Naive B cell (primary cell): ENCODE measurements at places on chromosomes 6 and 20. TPM values are rescaled to one million over a fixed set of nuclear protein-coding genes. Genes with fewer than 3 reads are reported as not detected.

DNA sequence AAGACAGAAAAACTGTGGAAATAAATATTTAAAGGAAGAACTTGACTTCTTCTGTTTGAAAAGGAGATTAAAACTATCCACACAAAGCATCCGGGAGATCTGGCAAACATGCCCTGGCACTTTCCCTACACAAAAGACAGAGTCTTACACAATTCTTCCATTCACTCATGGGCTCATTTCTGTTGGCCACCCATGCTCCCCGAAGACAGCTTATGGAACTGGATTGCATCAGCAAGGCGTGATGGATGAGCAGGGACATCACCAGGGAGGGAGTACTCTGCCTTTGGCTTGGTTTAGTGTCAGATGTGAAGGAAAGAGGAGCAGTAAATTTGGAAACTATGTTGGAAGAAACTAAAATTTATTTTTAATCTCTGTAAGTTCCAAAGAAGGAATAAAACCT lies 379.3 kb downstream of the CD109 start:
- no peak for DNase-seq

DNA sequence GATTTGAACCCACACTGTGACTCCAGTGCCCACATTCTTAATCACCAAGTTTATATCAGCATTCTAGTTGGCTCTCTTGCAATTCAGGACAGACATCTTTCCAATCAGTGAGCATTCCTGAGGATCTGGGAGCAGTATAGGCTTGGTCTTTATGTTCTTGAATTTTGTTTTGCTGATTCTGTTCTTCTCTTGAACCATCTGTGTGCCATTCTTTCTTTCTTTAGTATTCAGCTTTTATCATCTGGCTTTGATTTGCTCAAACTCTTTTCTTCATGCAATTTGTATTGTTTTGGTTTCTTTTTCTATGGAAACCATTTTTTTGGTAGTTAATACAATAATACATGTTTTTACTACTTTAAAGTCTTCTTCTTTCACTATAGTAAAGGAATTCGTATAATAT lies 162.4 kb downstream of the CD109 start:
- no peak for DNase-seq

DNA sequence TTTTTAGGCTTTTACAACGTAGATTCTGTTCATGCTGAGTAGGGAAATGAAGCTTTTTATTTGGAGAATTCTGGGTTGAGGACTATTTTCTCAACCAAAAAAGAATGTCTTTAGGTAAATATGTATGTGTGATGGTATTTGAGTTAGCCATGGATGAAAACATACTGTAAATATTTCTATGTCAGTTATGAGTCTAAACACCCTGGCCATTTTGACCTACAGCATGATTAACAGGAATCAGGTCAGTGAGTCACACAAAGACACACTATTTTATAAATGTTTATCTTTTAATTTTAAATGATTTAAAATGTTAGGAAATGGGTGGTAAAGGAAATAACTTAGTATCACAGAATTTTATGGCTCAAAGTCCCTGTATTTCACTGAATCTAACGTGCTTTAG lies 851.7 kb upstream of the MAP3K7 start:
- DNase-seq: no peak

MCHR2 gene
- not detected for polyA plus RNA-seq

HLA-DMA gene
- 1,101 TPM for polyA plus RNA-seq

- no peak for DNase-seq
Observed at GRCh38 chr20:33828326-33828844, 17.2 kb downstream of the CHMP4B start.

DNA sequence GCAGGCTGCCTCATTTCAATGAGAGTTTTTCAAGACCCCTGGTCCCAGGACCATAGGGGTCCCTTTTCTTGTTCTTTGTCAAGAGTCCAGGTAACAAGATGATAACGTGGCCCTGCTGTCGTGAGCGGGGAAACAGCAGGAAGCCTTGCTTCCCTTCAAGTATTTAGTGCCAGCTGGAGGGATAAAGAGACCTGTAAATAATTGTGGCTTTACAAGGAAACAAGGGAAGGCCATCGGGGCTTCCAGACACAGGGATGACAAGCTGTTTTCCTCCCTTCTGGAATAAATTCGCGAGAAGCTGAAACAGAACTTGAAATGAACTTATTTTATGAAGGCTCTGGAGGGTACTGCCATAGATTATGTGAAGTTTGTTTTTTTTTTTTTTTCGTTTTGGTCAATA lies 163.2 kb downstream of the SYNDIG1 start:
- DNase-seq: no peak

DEFB124 gene
- not detected for polyA plus RNA-seq

GRCh38 chr6:15303162-15303919 lies 57.5 kb downstream of the JARID2 start:
- DNase-seq: no peak

IMPG1 gene
- polyA plus RNA-seq: not detected

TMC2 gene
- not detected for polyA plus RNA-seq

DNA sequence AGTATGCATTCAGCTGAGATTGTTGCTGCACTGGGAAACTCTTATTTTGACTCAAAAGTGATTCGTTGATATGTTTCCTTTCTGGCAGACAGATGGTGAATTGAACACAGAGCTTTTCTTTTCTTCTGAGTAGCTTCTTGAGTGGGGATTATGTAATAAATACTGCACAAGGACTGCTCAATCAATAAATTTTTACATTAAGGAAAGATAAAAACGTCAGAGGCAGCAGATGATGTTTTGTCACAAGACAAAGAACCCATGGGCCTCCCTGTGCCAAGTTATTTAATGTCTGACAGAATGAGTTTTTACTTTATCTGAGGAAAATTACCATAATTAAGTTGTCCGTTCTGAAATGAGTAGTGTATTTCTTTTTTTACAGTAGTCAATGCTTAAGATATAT lies 460.3 kb downstream of the UTRN start:
- no peak for DNase-seq

- no peak for DNase-seq
Observed at GRCh38 chr20:25551413-25552215, 33.7 kb downstream of the NINL start.

- DNase-seq: no peak
Observed at GRCh38 chr6:147559006-147559405, 50.5 kb downstream of the SAMD5 start.

HSPA12B gene
- not detected for polyA plus RNA-seq

GRCh38 chr6:18507018-18507415 lies 119.9 kb downstream of the RNF144B start:
- DNase-seq: no peak

GPR31 gene
- not detected for polyA plus RNA-seq

PGC gene
- polyA plus RNA-seq: not detected

- DNase-seq: no peak
Observed at GRCh38 chr6:39048481-39049399, at the start of gene GLP1R. Gene GLP1R, plus strand, starts transcription at chr6:39048781. Its CDS starts 60 bp downstream, at chr6:39048841.

GRCh38 chr6:156189714-156190113 lies 587.5 kb upstream of the ARID1B start:
- no peak for DNase-seq

DXO gene
- polyA plus RNA-seq: 24.0 TPM

TREML1 gene
- polyA plus RNA-seq: 6.9 TPM

DNA sequence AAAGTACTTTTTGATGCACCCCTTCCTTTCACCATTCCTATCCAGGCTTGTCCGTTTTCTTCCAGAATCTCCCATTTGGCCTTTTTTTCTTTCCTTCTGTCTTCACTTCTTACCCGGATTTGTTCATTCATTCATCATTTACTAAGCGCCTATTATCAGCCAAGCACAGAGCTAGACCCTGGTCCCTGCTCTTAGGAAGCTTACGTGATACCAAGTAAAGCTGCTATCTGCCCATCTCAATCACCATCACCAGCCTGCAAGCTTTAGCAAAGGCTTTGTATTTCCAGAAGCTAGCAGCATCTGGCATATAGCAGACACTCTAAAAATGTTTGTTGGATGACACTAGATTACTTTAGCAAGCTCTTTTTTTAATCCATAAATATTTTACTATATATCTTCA lies 4.8 kb downstream of the NDRG3 start:
- no peak for DNase-seq

DNA sequence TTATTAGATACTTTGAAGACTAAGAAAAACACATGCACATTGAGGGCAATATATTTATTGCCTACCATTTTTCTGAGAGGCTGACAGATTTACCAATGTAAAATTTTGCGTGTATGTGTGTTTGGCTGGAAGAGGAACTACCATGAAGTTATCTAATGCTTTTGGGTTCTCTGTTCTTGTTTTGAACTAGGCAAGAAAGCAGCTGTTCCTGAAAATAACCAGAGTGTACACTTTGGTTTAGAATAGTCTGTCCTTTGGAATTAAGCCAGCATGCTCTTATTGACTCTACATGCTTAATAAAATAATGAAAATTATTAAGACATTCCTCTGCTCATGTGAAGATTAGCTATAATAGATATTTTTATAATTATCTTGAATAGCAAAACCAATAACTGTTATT lies 129.2 kb downstream of the MYB start:
- no peak for DNase-seq

DNA sequence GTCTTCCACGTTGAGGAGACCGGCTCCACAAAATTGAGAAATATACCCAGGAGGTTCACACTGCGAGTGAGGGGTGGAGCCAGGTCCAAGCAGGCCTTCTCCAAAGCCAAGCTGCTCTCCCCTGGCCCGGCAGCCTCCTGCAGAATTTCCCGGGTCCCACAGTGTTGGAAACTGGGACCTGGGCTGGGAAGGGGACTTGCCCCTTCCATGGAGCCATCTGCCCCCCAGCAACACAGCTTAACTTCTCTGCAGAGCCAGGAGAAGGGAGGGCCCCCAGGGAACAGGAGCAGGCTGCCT lies 35.4 kb downstream of the MDFI start:
- DNase-seq: no peak

- DNase-seq: no peak
Observed at GRCh38 chr6:132392270-132392646, 9.0 kb downstream of the MOXD1 start.

DNA sequence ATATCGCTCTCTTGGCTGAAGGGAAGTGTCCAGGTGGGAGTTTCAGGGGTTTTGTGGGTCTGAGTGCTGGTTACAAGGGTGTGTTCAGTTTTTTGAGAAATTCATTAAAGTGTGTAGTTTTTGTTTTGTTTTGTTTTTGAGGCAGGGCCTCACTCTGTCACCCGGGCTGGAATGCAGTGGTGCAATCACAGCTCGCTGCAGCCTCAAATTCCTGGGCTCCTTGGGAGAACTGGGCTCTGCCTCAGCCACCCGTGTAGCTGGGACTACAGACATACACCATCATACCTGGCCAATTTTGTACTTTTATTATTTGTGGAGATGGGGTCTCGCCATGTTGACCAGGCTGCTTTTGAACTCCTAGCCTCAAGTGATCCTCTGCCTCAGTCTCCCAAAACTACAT lies 51.2 kb upstream of the RALGAPA2 start:
- no peak for DNase-seq

TASP1 gene
- polyA plus RNA-seq: 20.7 TPM

- DNase-seq: no peak
Observed at GRCh38 chr20:48682529-48683363, 145.1 kb downstream of the PREX1 start.

DNA sequence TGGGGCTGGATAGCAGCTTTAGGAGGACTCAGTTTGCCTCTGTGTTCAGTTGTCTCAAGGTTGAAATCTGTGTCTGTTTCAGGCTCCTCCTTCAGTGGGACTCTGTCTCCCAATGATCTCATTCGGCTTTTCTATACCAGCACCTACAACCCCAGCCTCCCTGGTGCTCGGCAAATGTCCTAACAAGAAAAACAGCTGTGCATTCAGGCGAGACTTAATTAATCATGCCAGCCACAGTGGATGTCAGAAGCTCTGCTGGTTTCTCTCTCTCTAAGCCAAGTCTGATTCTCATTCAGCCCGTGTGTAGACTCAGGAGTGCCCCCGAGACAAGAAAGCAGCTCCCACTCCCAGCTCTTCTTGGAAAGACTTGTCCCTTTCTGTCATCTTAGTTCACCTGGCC lies 46.8 kb downstream of the SUN5 start:
- DNase-seq: no peak

ZBTB2 gene
- polyA plus RNA-seq: 11.6 TPM

GRCh38 chr6:2542858-2543218 lies 207.9 kb downstream of the MYLK4 start:
- DNase-seq: no peak

DNA sequence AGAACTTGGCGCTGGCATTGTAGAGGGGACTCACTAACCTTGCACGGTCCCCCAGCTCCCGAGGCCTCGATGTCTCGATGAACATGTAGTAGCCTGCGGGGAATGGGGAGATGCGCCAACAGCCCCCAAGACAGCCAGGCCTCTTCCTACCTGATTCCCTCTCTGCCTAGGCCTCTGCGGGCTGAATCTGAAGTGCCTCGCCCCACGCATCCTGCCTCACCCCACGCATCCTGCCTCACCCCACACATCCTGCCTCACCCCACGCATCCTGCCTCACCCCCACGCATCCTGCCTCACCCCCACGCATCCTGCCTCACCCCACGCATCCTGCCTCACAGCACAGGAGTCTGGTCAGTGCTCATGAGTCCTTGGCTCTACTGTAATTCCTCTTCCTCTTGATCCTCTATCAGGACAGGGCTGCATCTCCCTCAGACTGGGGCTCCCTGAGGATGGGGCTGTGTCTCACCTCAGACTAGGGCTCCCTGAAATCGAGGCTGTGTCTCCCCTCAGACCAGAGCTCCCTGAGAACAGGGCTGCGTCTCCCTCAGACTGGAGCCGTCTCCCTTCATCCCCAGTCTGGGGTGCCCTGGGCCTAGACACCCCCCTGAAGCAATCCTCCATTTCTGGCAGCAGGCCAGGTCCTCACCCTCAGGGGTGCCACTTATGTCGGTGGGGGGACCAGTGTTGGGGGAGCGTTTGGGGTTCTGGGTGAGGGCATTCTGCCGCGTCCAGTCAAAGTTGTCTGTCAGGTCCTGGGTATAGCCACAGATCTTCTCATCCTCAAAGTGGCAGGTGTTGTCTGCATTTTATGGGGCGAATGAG lies 53.6 kb downstream of the MDGA1 start:
- no peak for DNase-seq

GRCh38 chr20:62367136-62367632 lies at the start of gene LAMA5:
Gene LAMA5, minus strand, starts transcription at chr20:62367312. Its CDS starts 67 bp downstream, at chr20:62367245.
- peak; percentile 28 for DNase-seq

- DNase-seq: peak; percentile 4
Observed at GRCh38 chr20:19750907-19751636, 7.0 kb upstream of the RIN2 start.

- no peak for DNase-seq
Observed at GRCh38 chr6:33880104-33880678, 76.4 kb upstream of the MLN start.

MEP1A gene
- polyA plus RNA-seq: not detected

GRCh38 chr20:32497589-32498224 lies 87.4 kb downstream of the NOL4L start:
- no peak for DNase-seq

GRCh38 chr6:149202952-149203351 lies 114.6 kb upstream of the TAB2 start:
- DNase-seq: no peak
